ENCODE measurements at places on chromosomes 5 and 9.

- DNase-seq, result no peak
These were observed 2.3 kb upstream of the SYK start for GRCh38 chr9:90799271-90799852.

DNA sequence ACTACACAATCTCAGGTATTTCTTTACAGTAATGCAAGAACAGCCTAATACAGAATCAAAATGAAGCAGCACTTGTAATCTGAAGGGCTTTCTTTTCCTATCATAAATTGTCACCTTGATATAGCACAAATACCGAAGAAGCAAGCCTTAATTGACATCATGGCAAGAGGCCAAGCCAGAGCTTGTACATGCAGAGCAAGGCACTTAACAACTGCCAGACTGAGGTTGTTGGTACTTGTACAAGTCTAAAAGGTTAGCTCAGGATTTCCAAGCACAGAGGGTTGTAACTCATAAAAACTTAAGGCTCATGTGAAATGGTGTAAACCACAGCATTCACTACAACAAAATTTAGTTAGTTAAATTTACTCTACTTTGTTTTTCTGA lies 158.8 kb upstream of the SPEF2 start:
- no peak for DNase-seq

GRCh38 chr5:39566891-39567290 lies 142.1 kb upstream of the DAB2 start:
- no peak for DNase-seq

- DNase-seq, result peak; percentile 16
These were observed 46.3 kb downstream of the FSTL4 start for GRCh38 chr5:133565993-133566392.

- no peak for DNase-seq
These were observed 62.3 kb upstream of the TXNDC8 start for GRCh38 chr9:110399983-110400382.

- DNase-seq, result no peak
These were observed 30.0 kb upstream of the GRIA1 start for GRCh38 chr5:153460421-153460820.
